ENCODE measurements at places on chromosomes 2 and 18. TPM values are rescaled to one million over a fixed set of nuclear protein-coding genes. Genes with fewer than 3 reads are reported as not detected.

- no peak for DNase-seq
These were observed 13.4 kb upstream of the ASB1 start for GRCh38 chr2:238413368-238413767.

- no peak for DNase-seq
These were observed 116.5 kb downstream of the NCK2 start for GRCh38 chr2:105861200-105861599.

GRCh38 chr2:179981085-179981484 is 26.0 kb downstream of the CWC22 start:
- peak; percentile 93 for DNase-seq

GRCh38 chr2:101873543-101873942 is 118.2 kb upstream of the IL1R2 start:
- DNase-seq: peak; percentile 42

DNA sequence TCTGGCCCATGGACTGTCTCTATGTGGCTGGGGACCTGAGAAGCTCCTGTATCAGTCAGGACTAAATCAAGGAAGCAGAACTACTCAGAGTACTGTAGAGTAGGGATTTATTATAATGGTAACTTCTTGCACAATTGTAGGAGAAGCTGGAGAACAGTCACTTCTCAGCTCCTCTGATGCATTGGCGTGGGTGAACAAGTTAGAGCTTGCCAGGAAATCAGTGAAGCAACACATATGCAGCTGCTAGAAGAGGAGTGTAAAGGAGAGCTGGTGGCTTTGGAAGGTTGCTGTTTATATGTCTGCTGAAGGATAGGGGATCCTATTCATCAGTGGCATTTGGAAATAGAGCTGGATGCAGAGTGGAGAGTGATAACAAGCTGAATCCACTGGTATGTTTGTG is 215.5 kb upstream of the CWC22 start:
- no peak for DNase-seq

DNA sequence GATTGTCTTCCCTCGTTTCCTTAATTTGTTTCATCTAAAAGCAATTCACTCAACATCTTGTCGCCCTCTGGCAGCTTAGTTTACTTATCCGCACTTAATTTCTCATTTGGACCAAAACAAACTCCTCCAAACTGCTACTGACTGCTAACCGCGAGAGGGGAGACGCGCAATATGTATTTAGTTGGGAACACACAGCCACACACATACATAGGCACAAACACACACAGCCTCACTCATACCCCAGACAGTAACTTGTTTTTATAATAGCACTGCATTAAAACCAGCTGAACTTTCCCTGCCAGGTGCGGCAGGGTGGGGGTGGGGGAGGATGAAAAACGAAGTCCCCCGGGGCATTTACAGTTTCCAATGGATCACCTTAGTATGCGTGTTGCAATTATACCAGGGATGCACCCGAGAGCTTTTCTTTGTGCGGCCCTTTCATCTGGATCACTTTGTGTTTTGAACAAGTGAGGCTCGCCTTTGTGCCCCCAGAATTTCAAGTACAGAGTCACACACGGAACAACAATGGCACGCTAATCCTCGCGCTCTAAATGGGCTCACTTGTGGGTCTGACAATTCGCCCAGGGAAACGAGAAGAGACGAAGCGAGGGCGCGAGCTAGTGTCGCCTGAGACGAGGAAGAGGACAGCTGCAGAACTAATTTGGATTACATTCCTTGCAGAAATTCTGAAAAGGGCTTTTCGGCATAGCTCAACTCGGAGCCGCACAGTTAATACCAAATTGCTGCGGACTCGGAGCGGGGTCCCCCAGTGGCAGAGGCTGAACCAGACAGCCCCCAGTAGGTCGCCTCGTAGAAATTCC is 2.4 kb downstream of the ERBB4 start:
- DNase-seq: no peak

GRCh38 chr2:106272216-106272807 is 78.2 kb upstream of the UXS1 start:
- DNase-seq: no peak

DNA sequence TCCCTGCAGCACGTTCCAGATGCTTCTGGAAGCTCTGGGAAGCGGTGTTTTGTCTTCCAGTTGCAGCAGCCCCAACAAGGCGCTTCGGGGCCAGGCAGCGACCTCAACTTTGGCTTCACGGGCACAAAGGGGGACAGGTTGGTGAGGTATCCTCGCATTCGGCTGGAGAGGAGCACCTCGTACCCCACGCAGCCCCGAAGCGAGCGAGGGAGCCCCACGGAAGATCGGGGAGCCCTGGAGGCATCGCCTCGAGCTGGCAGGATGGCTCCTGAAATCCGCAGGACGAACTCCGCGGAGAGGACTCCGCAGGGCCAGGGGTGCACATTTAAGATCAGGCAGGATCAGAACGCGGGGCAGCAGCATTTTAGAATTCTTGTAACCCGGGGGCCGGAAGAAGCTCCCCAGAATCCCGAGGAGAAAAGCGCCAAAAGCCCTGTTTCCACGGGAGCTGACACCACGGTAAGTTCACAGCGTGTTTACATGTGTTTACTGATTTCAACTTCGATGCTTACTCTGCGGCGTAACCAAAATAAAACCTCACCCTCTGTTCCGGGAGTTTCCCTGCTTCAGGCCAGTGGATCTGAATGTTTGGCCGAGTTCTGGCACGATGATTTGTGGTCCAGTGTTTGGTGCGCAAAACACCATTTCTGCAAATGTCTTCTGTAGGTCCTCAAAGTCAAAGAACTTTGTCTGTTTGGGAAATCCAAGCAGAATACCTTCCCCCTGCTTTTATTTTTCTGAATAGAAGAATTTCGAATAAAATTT is 212.5 kb downstream of the NEDD4L start:
- DNase-seq: no peak

DNA sequence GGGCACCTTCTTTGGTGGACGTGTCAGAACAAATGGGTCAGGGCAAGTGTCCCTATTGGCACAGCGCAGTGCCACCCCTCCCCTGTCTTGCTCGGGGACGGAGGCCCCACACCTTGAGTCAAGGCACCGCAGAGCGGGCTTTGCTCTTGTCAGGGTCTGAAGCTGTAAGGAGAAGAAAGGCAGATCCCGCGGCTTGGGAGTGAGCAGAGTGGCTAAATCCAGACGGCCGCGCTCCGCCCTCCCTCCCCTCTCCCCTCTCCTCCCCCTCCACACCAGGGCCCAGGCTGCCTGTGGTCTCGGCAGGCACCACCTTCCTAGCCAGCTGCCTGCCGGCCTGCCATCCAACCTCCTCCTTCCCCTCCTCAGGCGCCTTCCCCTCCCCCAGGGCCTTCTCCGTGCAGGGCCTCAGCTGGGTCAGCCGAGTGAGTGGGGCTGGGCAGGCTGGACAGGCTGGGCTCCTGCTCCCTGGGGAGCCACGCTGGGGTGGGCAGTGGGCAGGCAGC is 25.8 kb downstream of the SPEG start:
- no peak for DNase-seq

- DNase-seq: peak; percentile 47
These were observed 1957.7 kb upstream of the CELF4 start for GRCh38 chr18:39523281-39523680.

- DNase-seq: peak; percentile 44
These were observed 253.9 kb upstream of the VWC2L start for GRCh38 chr2:214156971-214157370.

GRCh38 chr2:188819792-188820191 is 154.4 kb upstream of the COL3A1 start:
- DNase-seq: no peak

GRCh38 chr18:36929601-36930000 is 100.7 kb downstream of the KIAA1328 start:
- DNase-seq: no peak

- DNase-seq: peak; percentile 30
These were observed 10.4 kb upstream of the FAM228A start for GRCh38 chr2:24164416-24164973.

DNA sequence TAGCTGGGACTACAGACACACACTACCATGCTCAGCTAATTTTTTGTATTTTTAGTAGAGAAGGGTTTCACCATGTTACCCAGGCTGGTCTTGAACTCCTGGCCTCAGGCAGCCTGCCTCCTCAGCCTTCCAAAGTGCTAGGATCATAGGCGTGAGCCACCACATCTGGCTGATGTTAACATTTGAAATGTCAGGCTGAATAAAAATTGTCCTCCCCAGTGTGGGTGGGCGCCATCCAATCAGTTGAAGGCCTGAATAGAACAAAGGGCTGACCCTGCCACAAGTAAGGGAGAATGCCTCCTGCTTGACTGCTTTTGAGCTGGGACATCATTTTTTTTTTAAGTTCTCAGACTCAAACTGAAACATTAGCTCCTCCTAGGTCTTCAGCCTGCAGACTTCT is 21.0 kb upstream of the RHOB start:
- DNase-seq: no peak

- no peak for DNase-seq
These were observed 3.8 kb downstream of the CATIP start for GRCh38 chr2:218360453-218360852.

- peak; percentile 57 for DNase-seq
These were observed 31.3 kb downstream of the LANCL1 start for GRCh38 chr2:210445116-210445707.

DNA sequence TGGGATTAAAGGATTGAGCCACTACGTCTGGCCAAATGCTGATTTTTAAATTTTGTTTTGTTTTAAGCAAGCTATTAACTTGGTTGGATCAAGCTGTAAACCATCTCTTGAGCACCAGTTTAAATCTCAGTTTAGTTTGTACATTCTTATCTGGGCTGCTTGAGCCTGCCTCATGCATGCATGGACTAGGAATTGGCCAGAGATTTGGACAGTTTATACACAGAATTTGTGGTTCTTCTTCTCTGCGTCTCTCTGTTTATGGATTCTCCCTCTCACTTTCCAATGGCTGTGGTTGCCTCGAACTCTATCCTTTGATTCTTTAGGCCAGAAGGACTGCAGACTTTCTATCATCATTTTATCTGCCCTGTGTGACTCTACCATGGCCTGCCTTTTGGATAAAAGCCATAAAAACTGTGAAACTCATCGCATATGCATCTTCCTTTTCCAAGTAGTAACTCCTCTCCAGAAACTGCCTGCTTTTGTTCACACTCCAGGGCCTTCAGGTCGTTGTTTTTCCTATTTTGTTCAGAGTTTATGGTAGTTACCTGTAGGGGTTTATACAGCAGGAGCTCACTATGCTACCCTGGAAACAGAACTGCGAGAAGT is 32.5 kb upstream of the PLB1 start:
- no peak for DNase-seq

GRCh38 chr2:126792186-126792585 is 106.5 kb upstream of the TEX51 start:
- no peak for DNase-seq

- no peak for DNase-seq
These were observed 217.8 kb upstream of the SH3BP4 start for GRCh38 chr2:234733795-234734600.

GRCh38 chr2:174778085-174778981 is 14.1 kb upstream of the CHRNA1 start:
- peak; percentile 20 for DNase-seq

- DNase-seq: no peak
These were observed 136.4 kb upstream of the CELF4 start for GRCh38 chr18:37701967-37702366.

GRCh38 chr18:34838669-34839068 is 128.6 kb downstream of the DTNA start:
- no peak for DNase-seq

- DNase-seq: no peak
These were observed 88.0 kb downstream of the SS18 start for GRCh38 chr18:26002375-26002910.

GRCh38 chr2:231688719-231689118 is 19.6 kb upstream of the PTMA start:
- no peak for DNase-seq

GRCh38 chr18:73715210-73715670 is 432.4 kb downstream of the FBXO15 start:
- no peak for DNase-seq

- peak; percentile 25 for DNase-seq
These were observed 573 bp downstream of the IGFBP2 start for GRCh38 chr2:216633616-216634369.

DNA sequence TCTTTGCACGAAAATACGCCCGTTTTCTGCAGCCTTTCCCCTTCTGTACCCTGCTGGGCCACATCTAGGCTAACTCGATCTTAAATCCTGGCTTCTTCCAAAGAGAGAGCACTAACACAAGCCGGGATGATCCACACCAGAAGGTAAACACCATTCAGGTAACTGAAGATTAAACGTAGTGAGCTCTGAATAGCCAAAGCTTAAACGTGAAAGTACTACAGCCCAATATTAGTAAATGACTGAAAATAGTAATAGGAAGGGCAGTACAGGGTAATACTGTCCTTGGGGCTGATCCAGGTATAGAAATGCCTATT is 422 bp upstream of the MRPL53 start:
- no peak for DNase-seq

GRCh38 chr2:85662899-85663593 is 5.0 kb downstream of the SFTPB start:
- peak; percentile 73 for DNase-seq

DNA sequence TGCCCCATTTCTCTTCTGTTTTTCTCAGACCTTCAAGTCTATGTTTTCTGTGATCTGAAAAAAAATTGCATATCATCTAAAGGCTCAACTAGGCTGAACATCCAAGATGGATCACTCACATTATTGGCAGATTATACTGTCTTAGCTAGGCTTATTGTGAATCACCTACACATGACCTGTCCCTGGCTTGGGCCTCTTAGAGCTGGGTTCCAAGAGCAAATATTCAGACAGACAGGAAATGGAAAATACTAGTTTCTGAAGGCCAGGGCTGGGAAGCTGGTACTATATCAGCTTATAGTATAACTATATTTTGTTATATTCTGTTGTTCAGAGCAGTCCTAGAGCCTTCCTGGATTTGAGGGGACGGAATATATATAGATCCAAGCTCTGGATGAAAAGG is 90.3 kb downstream of the PIK3C3 start:
- no peak for DNase-seq

GRCh38 chr18:40055262-40055661 is 1899.8 kb upstream of the PIK3C3 start:
- DNase-seq: no peak

GRCh38 chr2:146349334-146349733 is 1495.5 kb upstream of the ACVR2A start:
- DNase-seq: no peak

PER2 gene
- 13.0 TPM for total RNA-seq

CENPO gene
- 68.5 TPM for total RNA-seq

TXNL1 gene
- total RNA-seq: 75.8 TPM

MDH1B gene
- total RNA-seq: 0.23 TPM

UGT1A10 gene
- not detected for total RNA-seq

NGEF gene
- 71.3 TPM for total RNA-seq

ACMSD gene
- total RNA-seq: not detected

TMEFF2 gene
- not detected for total RNA-seq

ARHGAP28 gene
- total RNA-seq: 10.0 TPM

SERPINB4 gene
- 0.40 TPM for total RNA-seq

SOWAHC gene
- total RNA-seq: 27.4 TPM

DNAJC5G gene
- not detected for total RNA-seq

MYL12A gene
- total RNA-seq: 254 TPM

DLGAP1 gene
- not detected for total RNA-seq

Data from PC-3 (cell line).